Natural killer cell (primary cell): ENCODE measurements at places on chromosomes 16 and 17. TPM values are rescaled to one million over a fixed set of nuclear protein-coding genes. Genes with fewer than 3 reads are reported as not detected.
A peak's percentile ranks its signal among the peaks of the same experiment; 100 is the strongest.

NPIPB13 gene
- total RNA-seq = 17.0 TPM

PRPSAP1 gene
- total RNA-seq = 41.5 TPM

GJC1 gene
- not detected for total RNA-seq

TNK1 gene
- 0.18 TPM for total RNA-seq

KRTAP9-4 gene
- not detected for total RNA-seq

FBXO39 gene
- 0.72 TPM for total RNA-seq

HCRT gene
- not detected for total RNA-seq

SHBG gene
- not detected for total RNA-seq

ABCC12 gene
- total RNA-seq = not detected

TOB1 gene
- 123 TPM for total RNA-seq

ITFG1 gene
- 38.2 TPM for total RNA-seq

KRT32 gene
- not detected for total RNA-seq

DNA sequence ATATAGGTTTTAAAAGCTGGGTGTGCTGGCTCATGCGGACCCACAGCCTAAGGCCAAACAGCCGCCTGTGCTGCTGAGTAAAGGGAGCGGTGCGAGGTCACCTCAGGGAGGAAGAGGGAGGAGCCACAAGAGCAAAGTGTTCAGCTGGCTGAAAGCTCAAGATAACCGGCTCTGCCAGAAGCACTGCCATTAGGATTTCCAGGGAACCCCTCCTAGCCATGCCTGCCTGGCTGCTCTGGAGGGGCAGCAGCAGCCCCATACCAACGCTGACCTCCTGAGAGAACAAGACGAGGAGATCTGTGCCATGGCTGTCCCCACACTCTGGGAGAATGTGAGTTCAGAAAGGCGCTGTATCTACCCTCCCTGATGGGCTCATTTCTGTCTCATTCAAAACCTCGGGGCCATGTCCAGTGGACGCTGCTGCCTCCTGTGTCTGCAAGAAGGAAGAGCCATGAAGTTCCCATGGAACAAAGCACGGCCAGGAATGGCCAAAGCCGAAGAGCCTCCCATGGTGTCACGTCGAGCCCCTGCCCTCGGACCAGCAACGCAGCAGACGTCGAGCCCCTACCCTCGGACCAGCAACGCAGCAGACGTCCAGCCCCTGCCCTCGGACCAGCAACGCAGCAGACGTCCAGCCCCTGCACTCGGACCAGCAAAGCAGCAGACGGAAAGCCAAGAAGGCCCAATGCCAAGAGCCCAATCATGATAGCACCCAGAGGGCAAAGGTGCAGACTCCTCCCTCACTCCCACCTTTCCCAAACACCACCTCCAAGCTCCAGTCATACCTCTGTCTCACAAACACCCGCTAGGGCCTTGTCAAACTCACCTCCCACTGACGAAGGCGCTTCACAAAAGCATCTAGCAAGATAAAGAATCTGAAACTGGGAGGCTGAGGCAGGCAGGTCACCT, 107.0 kb downstream of the ANKRD11 start:
- no peaks in the 10 kb centered on the region for H3K27me3 ChIP-seq
- H3K27ac ChIP-seq = no peak overlapping the region
- no peak overlapping the region for H3K4me3 ChIP-seq
- no peaks in the 10 kb centered on the region for H3K36me3 ChIP-seq
- peak; percentile 28 for DNase-seq

GRCh38 chr16:87045466-87046216, 271.6 kb downstream of the C16orf95 start:
- no peaks in the 10 kb centered on the region for H3K36me3 ChIP-seq
- H3K27me3 ChIP-seq = no peaks in the 10 kb centered on the region
- DNase-seq = no peak
- H3K27ac ChIP-seq = no peak overlapping the region

GRCh38 chr17:74351552-74352210, 10.0 kb downstream of the BTBD17 start:
- DNase-seq = no peak
- H3K36me3 ChIP-seq = no peaks in the 10 kb centered on the region
- peaks cover 33% of the 10 kb centered on the region for H3K27me3 ChIP-seq
- H3K4me1 ChIP-seq = peaks cover 2% of the 10 kb centered on the region
- no peak overlapping the region for H3K27ac ChIP-seq
- H3K4me3 ChIP-seq = no peak overlapping the region

- peaks cover 15% of the 10 kb centered on the region for H3K4me1 ChIP-seq
- DNase-seq = no peak
- no peaks in the 10 kb centered on the region for H3K36me3 ChIP-seq
- no peaks in the 10 kb centered on the region for H3K27me3 ChIP-seq
- peak overlapping the region; percentile 58 for H3K27ac ChIP-seq
- H3K4me3 ChIP-seq = peak overlapping the region; percentile 84
These were observed 680 bp downstream of the SKA2 start for GRCh38 chr17:59154292-59154720.

- peaks cover 10% of the 10 kb centered on the region for H3K27me3 ChIP-seq
- no peak for DNase-seq
- no peak overlapping the region for H3K27ac ChIP-seq
- no peaks in the 10 kb centered on the region for H3K4me1 ChIP-seq
These were observed 5.5 kb upstream of the CACNG5 start for GRCh38 chr17:66829386-66829864.

DNA sequence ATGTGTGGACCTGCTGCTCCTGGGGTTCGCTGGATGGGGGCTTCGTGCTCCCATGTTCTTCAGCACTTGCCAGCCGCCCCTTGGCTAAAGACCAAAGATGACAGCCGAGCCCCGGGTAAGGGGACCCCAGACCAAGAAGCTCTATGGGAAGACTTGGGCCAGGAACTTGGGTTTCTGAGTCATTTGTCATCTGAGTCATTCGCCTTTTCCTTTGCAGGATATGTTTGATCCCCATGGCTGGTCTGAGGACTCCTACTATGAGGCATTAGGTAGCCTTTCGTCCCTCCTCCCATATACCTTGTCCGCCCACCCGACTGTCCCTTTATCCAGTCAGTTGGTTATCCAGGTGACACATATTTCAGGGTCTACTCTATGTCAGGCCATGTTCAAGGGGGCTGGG, 17.7 kb upstream of the ITGB4 start:
- H3K27ac ChIP-seq = no peak overlapping the region
- peaks cover 81% of the 10 kb centered on the region for H3K36me3 ChIP-seq
- no peaks in the 10 kb centered on the region for H3K27me3 ChIP-seq
- no peaks in the 10 kb centered on the region for H3K4me1 ChIP-seq

- peaks cover 45% of the 10 kb centered on the region for H3K4me1 ChIP-seq
- peaks cover 14% of the 10 kb centered on the region for H3K36me3 ChIP-seq
These were observed 46.6 kb downstream of the PECAM1 start for GRCh38 chr17:64343833-64344637.

DNA sequence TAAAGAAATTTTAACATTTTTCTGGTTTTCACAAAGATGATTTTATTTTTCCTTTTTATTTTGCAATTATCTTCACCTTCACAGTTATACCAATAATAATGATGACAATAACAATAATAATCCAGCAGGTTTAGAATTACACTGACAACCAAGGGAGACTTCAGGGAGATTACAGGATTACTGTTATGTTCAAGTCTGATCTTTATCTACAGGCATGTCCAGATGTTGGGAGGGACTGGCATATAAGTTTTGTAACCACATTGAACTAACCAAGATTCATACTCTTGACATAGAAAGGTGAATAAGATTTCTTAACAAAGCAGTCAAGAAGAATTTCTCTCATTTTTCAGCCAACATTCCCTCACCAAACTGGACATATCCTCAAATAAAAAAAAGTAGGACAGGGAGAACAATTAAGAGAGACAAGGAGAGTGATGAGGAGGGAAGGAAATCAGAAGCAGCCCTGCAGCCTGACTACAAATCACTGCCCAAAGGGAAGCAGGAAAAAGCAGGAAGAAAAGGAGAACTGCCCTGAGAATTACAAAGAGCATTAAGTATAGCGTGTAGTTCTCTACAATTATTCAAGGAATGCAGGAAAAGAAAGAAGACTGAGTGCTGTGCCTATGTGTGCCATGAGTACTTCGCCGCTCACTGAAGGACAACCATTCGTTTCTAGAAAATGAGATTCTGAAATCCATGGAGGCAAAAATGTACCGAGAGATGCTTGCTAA, 155.7 kb upstream of the C17orf78 start:
- no peaks in the 10 kb centered on the region for H3K4me1 ChIP-seq
- no peak overlapping the region for H3K27ac ChIP-seq
- DNase-seq = no peak

- no peak for DNase-seq
- H3K36me3 ChIP-seq = peaks cover 44% of the 10 kb centered on the region
- peak within 1 kb of the TSS; percentile 100 for H3K27ac ChIP-seq
- peaks cover 16% of the 10 kb centered on the region for H3K4me1 ChIP-seq
These were observed at the start of gene DERL2 for GRCh38 chr17:5485270-5486205. DERL2 (minus strand) TSS chr17:5486178; CDS start chr17:5486161, 17 bp downstream.

DNA sequence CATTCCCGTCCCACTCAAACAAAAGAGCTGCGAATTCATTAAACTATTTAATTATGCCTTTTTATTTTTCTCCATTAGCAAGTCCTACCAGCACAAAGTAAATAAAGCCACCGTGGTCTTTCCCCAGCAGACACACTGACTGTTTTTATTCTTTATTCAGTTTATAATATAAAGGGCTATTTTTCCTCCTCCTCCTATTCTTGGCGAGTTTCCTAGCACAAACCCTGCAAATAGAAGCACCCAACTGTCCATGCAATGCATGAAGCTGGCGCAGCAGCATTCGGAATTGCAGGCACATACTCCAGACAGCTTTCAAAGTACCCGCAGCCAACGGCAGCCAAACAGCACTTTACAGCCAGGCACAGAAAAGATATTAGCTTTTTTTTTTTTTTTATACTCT, 583.4 kb upstream of the PSMD7 start:
- H3K27ac ChIP-seq = no peak overlapping the region
- no peaks in the 10 kb centered on the region for H3K4me1 ChIP-seq

- H3K27me3 ChIP-seq = no peaks in the 10 kb centered on the region
- peaks cover 2% of the 10 kb centered on the region for H3K36me3 ChIP-seq
- H3K4me3 ChIP-seq = no peak overlapping the region
- no peak overlapping the region for H3K27ac ChIP-seq
- peaks cover 42% of the 10 kb centered on the region for H3K4me1 ChIP-seq
- DNase-seq = no peak
These were observed 66.7 kb downstream of the SREBF1 start for GRCh38 chr17:17769869-17770631.

GRCh38 chr16:55015181-55015913, 84.7 kb downstream of the IRX5 start:
- H3K4me1 ChIP-seq = no peaks in the 10 kb centered on the region
- no peak overlapping the region for H3K27ac ChIP-seq
- no peaks in the 10 kb centered on the region for H3K36me3 ChIP-seq

DNA sequence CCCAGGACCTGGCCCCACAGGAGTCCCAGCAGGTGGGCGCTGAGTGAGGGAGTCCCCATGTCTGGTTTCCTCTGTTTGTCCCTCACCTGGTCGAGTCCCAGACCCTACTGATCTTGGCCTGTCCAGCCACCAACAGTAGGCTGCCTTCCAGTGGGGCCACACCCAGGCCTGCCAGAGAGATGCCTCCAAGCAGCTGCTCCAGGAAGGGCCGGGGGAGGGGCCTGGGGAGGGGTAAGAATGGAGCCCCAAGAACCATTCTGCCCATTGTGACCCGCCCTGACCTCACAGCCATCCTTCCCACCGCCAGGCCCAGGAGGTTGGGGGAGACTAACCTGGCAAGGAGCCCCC, 736 bp downstream of the SPATA20 start:
- no peak for DNase-seq
- H3K4me1 ChIP-seq = peaks cover 20% of the 10 kb centered on the region
- H3K36me3 ChIP-seq = peaks cover 3% of the 10 kb centered on the region
- H3K27me3 ChIP-seq = no peaks in the 10 kb centered on the region
- no peak overlapping the region for H3K4me3 ChIP-seq

- peak; percentile 57 for DNase-seq
- H3K27me3 ChIP-seq = peaks cover 7% of the 10 kb centered on the region
- no peak within 1 kb of the TSS for H3K27ac ChIP-seq
- peaks cover 18% of the 10 kb centered on the region for H3K4me1 ChIP-seq
These were observed at the start of gene OSGIN1 for GRCh38 chr16:83952940-83953795. OSGIN1 (plus strand) TSS chr16:83953240; CDS start chr16:83957672, 4,432 bp downstream.

GRCh38 chr16:12805066-12805465, 1.4 kb upstream of the CPPED1 start:
- no peaks in the 10 kb centered on the region for H3K36me3 ChIP-seq
- DNase-seq = no peak
- H3K4me1 ChIP-seq = peaks cover 21% of the 10 kb centered on the region
- no peak overlapping the region for H3K27ac ChIP-seq

DNA sequence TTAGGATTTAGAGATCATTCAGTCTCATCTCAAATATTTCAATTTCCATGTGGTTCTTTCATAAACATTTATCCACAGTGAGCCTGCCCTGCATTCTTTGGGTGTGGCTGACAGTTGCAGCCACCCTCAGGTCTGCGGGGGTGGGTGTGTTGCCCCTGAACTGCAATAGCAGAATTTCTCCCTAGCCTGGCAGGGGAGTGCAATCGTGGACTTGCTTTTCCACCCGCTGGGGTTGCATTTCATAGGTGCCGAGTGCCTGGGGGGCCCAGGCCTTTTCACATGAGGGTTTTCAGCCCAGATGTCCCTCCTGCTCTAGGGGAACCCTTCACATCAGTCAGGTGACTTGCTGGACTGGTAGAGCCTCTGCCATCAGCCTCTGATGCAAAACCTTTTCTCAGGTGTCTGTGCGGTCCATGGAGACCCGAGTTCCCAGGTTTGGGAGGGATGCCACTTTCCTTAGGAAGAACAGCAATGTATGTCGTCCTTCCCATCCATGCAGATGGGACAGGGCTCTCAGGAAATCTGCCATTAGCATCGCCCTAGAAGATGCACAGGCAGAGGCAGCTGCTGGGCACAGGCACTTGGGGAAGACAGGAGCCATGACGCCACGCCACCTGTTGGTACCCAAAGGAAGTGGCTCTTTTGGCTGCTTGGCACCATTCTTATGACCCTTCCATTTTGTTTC, 2.4 kb upstream of the USP36 start:
- H3K27ac ChIP-seq = no peak overlapping the region
- peaks cover 25% of the 10 kb centered on the region for H3K4me1 ChIP-seq
- no peaks in the 10 kb centered on the region for H3K27me3 ChIP-seq
- peak; percentile 84 for DNase-seq

DNA sequence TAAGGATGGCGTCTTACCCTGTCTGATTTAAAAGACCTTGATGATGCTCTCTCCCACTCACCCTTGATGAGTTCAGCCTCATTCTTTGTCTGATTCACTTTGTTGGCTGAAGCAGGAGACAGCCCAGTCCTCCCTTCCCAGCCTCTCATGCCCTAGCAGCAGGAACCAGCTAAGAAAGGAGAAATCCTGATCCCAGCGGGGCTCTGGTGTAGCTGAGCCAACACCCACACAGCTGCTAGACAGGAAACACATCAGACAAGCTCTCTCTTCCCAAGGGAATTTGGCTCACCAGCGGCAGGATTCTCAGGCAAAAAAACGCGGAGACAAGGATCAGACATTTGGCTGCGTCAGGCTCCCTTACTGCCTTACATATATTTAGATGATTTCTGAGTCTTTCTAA, 211.5 kb downstream of the CDH11 start:
- no peak for DNase-seq
- no peaks in the 10 kb centered on the region for H3K36me3 ChIP-seq
- H3K27me3 ChIP-seq = no peaks in the 10 kb centered on the region
- no peak overlapping the region for H3K4me3 ChIP-seq
- H3K4me1 ChIP-seq = no peaks in the 10 kb centered on the region

DNA sequence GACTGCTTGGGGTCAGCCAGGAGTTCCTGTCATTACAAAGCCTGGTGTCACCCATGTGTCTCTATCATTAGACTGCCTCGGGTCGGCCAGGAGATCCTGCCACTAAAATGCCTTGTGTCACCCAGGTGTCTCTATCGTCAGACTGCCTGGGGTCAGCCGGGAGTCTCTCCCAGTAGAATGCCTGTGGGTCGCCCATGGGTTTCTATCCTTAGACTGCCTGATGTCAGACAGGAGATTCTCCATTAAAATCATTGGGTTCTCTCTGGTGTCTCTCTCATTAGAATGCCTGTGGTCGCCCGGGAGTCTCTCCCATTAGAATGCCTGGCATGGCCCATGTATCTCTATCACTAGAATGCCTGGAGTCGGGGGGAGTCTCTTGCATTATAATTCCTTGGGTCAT, 2231.0 kb downstream of the TP53TG3F start:
- H3K4me3 ChIP-seq = no peak overlapping the region
- H3K4me1 ChIP-seq = no peaks in the 10 kb centered on the region
